ENCODE measurements at places on chromosomes 12 and 14.

GRCh38 chr14:99675951-99676350 lies 8.1 kb upstream of the CYP46A1 start:
- no peaks in the 10 kb centered on the region for H3K27me3 ChIP-seq
- no peaks in the 10 kb centered on the region for H3K36me3 ChIP-seq
- no peak overlapping the region for H3K27ac ChIP-seq
- no peak overlapping the region for H3K4me3 ChIP-seq
- DNase-seq, result no peak
- H3K4me1 ChIP-seq, result peaks cover 23% of the 10 kb centered on the region

DNA sequence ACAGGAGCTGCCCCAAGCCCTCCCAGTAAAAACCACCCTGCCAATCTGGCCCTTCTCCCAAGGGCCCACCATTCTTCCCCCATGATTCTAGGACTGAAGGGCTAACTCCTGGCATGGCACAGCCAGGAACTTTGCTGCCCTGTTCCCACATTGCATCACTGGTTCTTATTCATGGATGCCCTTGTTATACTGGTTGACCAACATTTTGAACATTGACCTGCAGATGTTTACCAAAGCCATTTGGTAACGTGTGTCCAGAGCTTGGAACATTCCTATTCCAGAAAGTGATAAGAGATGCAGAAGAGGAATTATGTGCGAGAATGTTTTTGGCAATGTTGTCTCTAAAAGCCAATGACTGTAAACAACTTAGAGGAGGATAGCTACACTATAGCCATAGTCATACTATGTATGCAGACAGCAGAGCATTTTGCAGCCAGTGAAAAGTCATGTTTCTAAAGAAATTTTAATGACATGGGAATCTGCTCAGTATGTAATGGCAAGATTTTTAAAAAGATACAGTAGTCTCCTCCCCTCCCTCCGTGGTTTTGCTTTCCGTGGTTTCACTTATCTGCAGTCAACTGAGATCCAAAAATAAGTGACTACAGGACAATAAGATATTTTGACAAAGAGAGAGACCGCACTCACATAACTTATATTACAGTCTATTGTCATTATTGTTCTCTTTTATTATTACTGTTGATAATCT lies 108.8 kb downstream of the DAAM1 start:
- H3K36me3 ChIP-seq, result no peaks in the 10 kb centered on the region
- no peak for DNase-seq
- no peak overlapping the region for H3K27ac ChIP-seq
- no peaks in the 10 kb centered on the region for H3K27me3 ChIP-seq
- H3K4me3 ChIP-seq, result no peak overlapping the region

- no peak overlapping the region for H3K4me3 ChIP-seq
- no peaks in the 10 kb centered on the region for H3K27me3 ChIP-seq
- H3K4me1 ChIP-seq, result no peaks in the 10 kb centered on the region
- no peak for DNase-seq
- H3K27ac ChIP-seq, result no peak overlapping the region
Measured at GRCh38 chr12:50562520-50563433, 58.0 kb downstream of the DIP2B start.

GRCh38 chr12:131210506-131211339 lies 257.0 kb downstream of the ADGRD1 start:
- no peak overlapping the region for H3K4me3 ChIP-seq
- H3K27me3 ChIP-seq, result no peaks in the 10 kb centered on the region
- no peaks in the 10 kb centered on the region for H3K4me1 ChIP-seq
- no peaks in the 10 kb centered on the region for H3K36me3 ChIP-seq

GRCh38 chr12:14756334-14757143 lies 46.7 kb downstream of the WBP11 start:
- H3K4me3 ChIP-seq, result no peak overlapping the region
- no peaks in the 10 kb centered on the region for H3K36me3 ChIP-seq
- no peak for DNase-seq
- no peaks in the 10 kb centered on the region for H3K4me1 ChIP-seq
- no peaks in the 10 kb centered on the region for H3K27me3 ChIP-seq
- H3K27ac ChIP-seq, result no peak overlapping the region

DNA sequence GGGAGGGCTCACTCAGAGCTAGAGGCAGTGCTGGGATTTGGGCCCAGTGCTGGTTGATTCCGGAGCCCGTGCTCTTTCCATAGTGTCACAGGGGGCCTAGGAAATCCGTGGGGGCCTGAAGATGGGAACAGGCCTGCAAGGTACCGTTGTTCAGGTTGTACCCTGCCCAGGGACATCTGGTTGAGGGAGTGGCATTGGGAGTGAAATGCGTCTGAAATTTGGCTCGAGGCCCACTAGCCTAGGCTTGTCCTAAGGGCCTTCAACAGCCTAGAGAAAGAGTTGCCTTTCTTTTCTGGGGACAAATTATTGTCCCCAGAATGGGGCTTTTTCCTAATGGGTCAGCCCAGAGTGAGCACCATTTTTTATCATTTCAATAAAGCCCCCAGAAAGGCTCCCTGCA lies 26.4 kb upstream of the FAM222A start:
- H3K36me3 ChIP-seq, result no peaks in the 10 kb centered on the region
- no peak for DNase-seq
